ENCODE measurements at places on chromosomes 5 and 9.

DNA sequence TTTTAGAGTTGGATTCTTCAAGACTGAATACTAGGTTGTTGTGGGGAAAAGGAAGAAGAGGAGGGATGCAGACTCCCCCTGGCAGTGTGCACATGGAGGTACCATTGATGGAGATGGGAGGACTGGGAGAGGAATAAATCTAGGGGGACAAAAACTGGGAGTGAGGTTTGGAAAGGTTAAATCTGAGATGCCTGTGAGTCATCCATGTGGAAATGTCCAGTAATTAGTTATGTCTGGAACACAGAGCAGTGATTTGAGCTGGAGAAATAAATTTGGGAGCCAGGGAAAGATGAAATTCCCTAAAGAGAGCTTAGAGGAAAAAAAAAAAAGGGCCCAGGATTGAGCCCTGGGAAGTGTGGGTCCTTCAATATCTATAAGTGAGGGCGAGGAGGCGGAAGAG, 8.0 kb upstream of the CCIN start:
- H3K4me3 ChIP-seq = no peak overlapping the region
- no peaks in the 10 kb centered on the region for H3K36me3 ChIP-seq
- DNase-seq = no peak
- H3K27ac ChIP-seq = no peak overlapping the region

DNA sequence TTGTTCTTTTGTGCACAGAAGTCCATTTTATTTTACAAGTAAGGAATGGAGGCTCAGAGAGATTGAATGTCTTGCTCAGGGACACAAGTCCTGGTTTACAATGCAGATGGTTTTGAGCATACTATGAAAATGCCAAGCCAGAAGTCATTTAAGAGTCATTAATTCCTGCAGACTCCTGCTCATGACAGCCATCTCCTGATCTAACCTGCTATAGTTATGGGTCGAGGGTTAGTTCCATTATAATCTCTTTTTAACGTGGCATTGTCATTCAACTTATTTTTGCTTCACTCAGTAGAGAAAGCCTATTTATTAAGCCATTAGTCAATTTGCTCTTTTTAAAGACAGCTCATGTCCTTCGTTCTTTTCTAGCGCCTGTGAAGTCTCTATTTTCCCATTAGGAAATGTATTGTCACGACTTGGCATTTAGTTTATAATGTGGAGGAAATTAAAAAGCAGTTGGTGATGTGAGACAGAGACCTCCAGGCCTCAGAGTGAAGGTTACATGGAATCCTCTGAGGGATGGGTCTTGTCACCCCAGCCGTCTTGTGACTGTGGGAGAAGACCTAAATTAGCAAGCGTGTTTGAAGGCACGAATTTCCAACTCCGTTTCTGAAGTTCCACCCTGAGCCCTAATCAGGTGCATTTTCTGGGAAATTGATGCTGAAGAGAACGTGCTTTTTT, 84.1 kb downstream of the ACTBL2 start:
- no peaks in the 10 kb centered on the region for H3K4me1 ChIP-seq
- H3K36me3 ChIP-seq = no peaks in the 10 kb centered on the region
- H3K27ac ChIP-seq = no peak overlapping the region

DNA sequence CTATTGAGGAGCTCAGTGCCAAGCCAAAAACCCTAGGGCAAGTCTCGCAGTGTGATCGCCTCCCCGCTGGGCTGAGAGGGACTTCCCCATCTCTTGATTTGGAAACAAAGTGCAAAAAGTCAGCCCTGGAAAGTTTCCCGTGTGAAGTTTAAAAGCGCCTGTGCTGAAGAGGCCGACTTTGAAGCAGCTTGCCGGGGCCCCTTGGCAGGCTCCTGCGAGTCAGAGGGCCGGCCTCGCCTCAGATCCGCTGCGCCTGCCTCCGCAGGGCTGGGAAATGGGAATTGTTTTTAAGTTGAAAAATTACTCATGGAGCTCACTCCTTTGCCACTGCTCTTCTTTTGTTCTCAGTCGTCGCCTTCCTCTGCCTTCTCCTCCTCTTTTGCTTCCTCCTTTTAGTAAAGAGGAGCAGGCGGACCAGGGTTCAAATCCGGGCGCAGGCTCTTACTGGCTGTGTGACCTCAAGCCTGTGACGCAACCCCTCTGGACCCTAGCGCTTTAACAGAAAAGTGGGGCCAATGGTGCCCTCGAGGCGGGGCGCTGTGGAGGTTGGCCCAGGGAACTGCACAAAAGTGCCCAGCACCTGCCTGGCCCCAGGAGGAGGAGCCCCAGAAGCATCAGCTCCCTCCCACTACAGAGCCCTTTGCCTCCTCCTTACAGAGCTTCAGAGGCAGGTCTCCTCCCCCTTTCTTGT, 14.7 kb upstream of the LHX2 start:
- no peaks in the 10 kb centered on the region for H3K4me1 ChIP-seq
- peaks cover 76% of the 10 kb centered on the region for H3K27me3 ChIP-seq
- H3K4me3 ChIP-seq = no peak overlapping the region

- H3K27me3 ChIP-seq = no peaks in the 10 kb centered on the region
- no peaks in the 10 kb centered on the region for H3K36me3 ChIP-seq
- no peak for DNase-seq
Observed at GRCh38 chr9:98967257-98967656, 23.6 kb downstream of the COL15A1 start.

DNA sequence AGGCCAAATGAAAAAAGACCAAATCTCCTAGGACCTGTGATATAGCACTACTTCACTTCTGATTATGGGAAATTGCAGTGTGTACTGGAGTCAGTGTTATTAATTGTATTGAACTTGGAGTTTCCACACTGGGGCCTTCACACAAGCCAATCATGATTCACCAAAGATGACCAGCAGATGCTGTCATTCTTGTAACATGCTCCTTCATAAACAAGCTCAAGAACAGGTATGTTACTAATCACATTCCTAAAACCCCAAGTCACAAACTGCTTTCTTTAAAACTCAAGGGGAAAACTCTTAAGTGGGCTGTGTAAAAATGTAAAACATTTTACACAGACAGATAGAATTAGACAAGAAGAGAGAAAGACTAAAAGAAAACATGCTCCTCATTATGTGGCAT, 5.6 kb downstream of the KLHL3 start:
- H3K36me3 ChIP-seq = no peaks in the 10 kb centered on the region
- H3K4me3 ChIP-seq = no peak overlapping the region
- H3K27me3 ChIP-seq = peaks cover 3% of the 10 kb centered on the region
- H3K4me1 ChIP-seq = no peaks in the 10 kb centered on the region
- no peak overlapping the region for H3K27ac ChIP-seq

DNA sequence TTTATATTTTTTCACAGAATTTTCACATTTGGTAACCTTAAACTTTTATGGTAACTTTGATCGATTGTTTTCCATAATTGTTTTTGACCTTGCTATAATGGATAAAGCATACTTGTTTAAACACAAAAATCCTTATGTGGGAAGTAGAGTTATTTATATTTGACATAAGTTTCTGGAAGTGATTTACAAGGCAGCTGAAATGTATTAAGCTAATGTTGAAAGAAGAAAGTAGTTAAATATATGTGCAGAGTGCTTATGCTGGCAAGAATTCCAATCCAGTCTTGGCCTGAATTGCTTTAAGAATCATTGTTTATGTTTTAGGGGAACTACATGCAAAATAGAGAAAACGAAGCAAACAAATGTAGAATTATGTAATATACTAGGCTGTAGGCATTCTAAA, 763.6 kb downstream of the TAF11L14 start:
- H3K27me3 ChIP-seq = peaks cover 2% of the 10 kb centered on the region
- no peak overlapping the region for H3K4me3 ChIP-seq
- H3K36me3 ChIP-seq = no peaks in the 10 kb centered on the region
- DNase-seq = no peak
- H3K4me1 ChIP-seq = no peaks in the 10 kb centered on the region

GRCh38 chr5:112208699-112209615, 210.1 kb downstream of the EPB41L4A start:
- H3K4me3 ChIP-seq = no peak overlapping the region
- H3K4me1 ChIP-seq = no peaks in the 10 kb centered on the region
- H3K27ac ChIP-seq = no peak overlapping the region

- H3K4me1 ChIP-seq = peaks cover 13% of the 10 kb centered on the region
- no peaks in the 10 kb centered on the region for H3K36me3 ChIP-seq
- no peak overlapping the region for H3K4me3 ChIP-seq
- no peak for DNase-seq
Observed at GRCh38 chr9:14891332-14891731, 18.9 kb downstream of the FREM1 start.

GRCh38 chr9:123339666-123340510, 16.1 kb upstream of the CRB2 start:
- H3K4me3 ChIP-seq = no peak overlapping the region
- peak overlapping the region; percentile 69 for H3K27ac ChIP-seq
- H3K36me3 ChIP-seq = no peaks in the 10 kb centered on the region

DNA sequence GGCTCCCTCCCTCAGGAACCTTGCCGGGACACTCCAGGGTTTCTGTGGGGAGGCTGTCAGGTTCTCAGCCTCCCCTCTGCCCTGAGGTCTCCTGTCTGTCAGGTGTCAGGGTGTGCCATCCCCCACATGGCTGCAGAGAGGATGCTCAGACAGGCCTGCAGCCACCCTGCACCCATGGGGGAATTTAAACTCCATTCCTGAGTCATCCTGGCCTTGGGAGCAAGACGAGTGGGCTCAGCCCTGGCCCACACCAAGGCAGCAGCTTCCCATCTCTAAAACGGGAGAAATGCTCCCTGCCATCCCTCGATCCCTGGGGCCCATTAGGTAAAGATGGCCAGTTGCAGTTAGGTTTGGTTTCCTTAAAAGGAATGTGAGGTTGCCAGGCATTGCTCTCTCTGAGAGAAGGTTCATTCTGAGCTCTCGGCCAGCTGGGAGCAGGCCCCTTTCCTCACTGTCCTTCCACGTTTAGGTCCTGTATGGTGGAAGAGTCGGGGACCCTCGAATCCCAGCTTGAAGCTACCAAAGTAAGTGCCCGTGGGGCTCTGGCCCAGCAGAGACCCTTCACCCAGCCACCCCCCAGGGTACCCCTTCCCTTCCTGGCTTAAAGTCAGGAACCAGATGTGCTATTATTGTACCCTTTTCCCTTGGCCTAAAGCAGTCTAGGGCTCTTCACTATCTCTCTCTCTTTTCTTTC, 26.6 kb downstream of the DYNC2I2 start:
- no peak overlapping the region for H3K4me3 ChIP-seq
- H3K27ac ChIP-seq = no peak overlapping the region
- H3K27me3 ChIP-seq = no peaks in the 10 kb centered on the region
- H3K36me3 ChIP-seq = peaks cover 88% of the 10 kb centered on the region

GRCh38 chr9:129555512-129556215, 65.2 kb downstream of the C9orf50 start:
- H3K27me3 ChIP-seq = no peaks in the 10 kb centered on the region
- DNase-seq = no peak
- H3K27ac ChIP-seq = no peak overlapping the region

GRCh38 chr5:113652161-113652560, 138.7 kb downstream of the YTHDC2 start:
- no peaks in the 10 kb centered on the region for H3K4me1 ChIP-seq
- DNase-seq = no peak
- no peak overlapping the region for H3K4me3 ChIP-seq
- H3K36me3 ChIP-seq = no peaks in the 10 kb centered on the region
- no peak overlapping the region for H3K27ac ChIP-seq

DNA sequence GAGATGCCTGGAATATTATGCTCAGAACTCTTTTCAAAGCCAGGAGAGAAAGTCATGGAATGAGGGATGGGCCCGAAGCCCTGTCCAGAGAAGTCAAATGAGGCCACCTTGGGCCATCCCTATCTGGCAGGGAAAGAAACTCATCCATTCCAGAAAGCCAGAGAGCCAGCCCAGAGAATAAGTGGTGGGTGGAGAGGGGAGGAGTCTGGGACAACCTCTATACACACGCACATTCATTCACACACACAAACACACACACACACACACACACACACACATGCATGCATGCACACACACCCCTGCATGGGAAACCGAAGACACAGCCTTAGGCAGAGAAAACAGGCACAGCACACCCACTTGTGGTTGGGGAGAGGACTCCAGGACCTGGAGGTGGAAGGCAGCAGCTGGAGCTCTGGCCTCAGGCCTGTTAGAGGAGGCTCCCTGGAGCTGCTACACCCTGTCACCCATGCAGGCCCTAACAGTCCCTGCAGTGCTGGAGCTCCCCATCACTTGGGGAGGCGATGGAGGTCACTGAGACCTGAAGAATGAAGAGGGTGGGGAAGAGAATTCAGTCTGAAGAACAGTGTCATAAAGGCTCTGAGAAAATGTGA, 38.0 kb downstream of the TGFBI start:
- H3K27me3 ChIP-seq = no peaks in the 10 kb centered on the region
- H3K27ac ChIP-seq = no peak overlapping the region
- H3K36me3 ChIP-seq = no peaks in the 10 kb centered on the region

DNA sequence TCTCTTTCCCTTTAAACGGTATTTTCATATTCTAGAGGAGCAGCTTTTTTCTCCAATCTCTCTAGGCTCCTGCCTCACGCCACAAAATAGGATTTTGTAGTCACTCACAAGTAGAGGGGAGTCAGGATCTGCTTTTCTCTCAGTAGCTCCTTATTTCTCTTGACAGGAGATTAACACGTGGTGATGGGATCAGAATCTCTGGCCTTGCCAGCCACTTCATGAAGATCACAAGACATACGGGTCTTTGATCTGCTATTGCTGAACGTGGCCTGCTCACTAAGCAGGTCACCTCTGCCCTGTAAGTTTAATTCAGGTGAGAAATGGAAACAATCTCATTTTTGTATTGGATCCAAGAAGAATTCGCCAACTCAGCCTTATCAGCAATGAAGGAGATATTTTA, 257.5 kb downstream of the DIRAS2 start:
- no peaks in the 10 kb centered on the region for H3K27me3 ChIP-seq
- H3K4me3 ChIP-seq = no peak overlapping the region
- no peak overlapping the region for H3K27ac ChIP-seq
- no peak for DNase-seq

DNA sequence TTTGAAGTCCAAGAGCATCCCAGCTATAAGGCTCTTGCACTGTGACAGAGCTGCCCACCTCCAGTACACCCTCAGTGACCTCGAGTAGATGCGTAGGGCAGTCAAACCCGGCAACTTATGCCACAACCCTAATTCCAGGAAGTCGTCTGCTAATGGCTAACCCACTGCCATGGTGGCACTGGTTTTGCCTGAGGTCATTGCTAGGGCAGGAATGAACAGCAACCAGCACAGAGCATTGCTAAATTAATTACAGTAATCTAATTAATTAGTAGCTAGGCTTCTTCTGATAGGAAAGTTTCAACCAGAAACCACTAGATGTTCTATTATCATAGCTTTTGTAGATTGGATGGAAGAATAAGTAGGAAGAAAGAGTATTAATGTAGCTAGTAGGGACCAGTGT, 122.8 kb downstream of the DPYSL3 start:
- H3K4me3 ChIP-seq = no peak overlapping the region
- no peak for DNase-seq
- H3K27ac ChIP-seq = no peak overlapping the region
- peaks cover 6% of the 10 kb centered on the region for H3K4me1 ChIP-seq

- no peak overlapping the region for H3K27ac ChIP-seq
- no peaks in the 10 kb centered on the region for H3K27me3 ChIP-seq
- H3K4me3 ChIP-seq = no peak overlapping the region
- no peak for DNase-seq
- no peaks in the 10 kb centered on the region for H3K36me3 ChIP-seq
Observed at GRCh38 chr5:151627650-151628049, 36.5 kb upstream of the FAT2 start.

- H3K27ac ChIP-seq = no peak overlapping the region
- no peaks in the 10 kb centered on the region for H3K36me3 ChIP-seq
- H3K4me3 ChIP-seq = no peak overlapping the region
- no peak for DNase-seq
- peaks cover 16% of the 10 kb centered on the region for H3K4me1 ChIP-seq
Observed at GRCh38 chr9:91557327-91557726, 133.7 kb upstream of the NFIL3 start.

Data from A673 (cell line).